ENCODE measurements at places on chromosomes 2 and 18. TPM values are rescaled to one million over a fixed set of nuclear protein-coding genes. Genes with fewer than 3 reads are reported as not detected.

GRCh38 chr2:66478731-66479316 is 43.9 kb downstream of the MEIS1 start:
- DNase-seq: no peak

DNA sequence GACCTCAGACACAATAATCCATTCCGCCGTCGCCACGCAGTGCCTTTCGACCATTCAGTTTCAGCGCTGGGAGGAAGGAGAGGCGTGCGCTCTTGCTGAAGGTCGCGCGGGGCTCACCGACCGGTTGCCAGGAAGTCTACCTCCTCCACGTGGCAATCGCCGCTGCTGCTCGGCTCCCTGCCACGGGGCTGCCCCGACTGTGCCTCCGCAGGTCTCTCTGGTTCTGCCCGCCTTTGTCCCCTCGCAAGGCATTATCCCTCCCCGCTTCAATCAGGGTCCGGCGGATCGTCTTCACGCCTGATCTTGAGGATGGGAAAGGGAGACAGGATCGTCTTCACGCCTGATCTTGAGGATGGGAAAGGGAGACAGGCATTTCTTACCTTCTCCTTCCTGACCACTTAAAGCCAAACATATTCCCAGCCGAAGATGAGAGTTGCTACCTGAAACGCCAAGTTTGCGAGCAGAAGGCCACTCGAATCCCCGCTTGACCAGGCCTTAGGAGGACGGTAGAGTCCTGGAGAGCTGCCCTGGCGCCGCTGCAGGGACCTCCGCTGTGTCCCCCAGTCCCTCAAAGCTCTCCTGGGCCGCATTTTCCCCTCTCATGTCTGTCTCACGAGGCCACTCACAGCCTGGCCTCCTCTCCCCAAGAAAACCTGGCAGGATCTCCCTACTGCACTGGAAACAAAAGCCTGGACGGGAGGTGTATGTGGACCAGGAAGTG is 4.3 kb upstream of the GPR45 start:
- no peak for DNase-seq

DNA sequence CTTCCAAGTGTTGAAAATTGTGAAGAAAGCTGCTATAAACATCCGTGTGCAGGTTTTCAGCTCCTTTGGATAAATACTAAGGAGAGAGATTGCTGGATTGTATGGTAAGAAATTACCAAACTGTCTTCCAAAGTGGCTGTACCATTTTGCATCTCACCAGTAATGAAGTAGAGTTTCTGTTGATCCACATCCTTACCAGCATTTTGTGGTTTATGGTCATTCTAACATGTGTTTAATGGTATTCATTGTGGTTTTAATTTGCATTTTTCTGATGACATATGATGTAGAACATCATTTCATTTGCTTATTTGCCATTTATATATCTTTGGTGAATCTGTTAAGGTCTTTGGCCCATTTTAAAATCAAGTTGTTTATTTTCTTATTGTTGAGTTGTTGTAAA is 260.7 kb downstream of the SPAG16 start:
- no peak for DNase-seq

- DNase-seq: no peak
Observed at GRCh38 chr2:230410263-230410662, 5.7 kb upstream of the SP100 start.

DNA sequence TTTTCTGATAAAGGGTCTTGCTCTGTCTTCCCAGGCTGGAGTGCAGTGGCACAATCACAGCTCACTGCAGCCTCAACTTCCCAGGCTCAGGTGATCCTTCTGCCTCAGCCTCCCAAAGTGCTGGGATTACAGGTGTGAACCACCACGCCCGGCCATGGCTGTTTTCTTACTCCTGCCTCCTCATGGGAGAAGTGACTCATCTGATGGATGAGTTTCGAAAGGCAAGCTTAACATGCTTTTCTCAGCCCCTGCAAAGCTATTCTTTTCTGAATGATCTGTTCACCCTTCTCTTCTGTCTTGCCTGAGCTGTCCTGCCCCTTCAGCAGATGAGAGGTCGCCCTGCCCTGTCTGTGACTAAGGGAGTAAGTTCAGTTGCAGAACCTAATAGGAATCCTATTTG is 929 bp upstream of the CREG2 start:
- DNase-seq: no peak

DNA sequence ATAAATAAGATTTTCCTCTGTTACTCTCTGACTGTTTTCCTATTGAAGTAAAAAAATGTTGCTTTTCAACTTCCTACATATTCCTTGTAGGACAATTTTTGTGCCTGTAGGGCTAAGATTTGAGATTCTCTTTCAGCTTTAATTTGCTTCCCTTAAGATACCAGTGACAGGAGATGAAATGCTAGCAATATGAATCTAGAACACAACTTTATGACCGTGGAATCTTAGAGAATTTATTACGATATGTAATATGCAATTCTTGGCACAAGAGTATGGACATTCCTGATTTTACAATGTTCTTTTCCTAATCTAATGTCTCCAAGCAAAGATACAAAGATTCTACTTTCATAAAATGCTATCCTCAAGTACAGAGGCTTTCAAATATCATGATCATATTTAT is 180.9 kb downstream of the KCNE4 start:
- DNase-seq: no peak

DNA sequence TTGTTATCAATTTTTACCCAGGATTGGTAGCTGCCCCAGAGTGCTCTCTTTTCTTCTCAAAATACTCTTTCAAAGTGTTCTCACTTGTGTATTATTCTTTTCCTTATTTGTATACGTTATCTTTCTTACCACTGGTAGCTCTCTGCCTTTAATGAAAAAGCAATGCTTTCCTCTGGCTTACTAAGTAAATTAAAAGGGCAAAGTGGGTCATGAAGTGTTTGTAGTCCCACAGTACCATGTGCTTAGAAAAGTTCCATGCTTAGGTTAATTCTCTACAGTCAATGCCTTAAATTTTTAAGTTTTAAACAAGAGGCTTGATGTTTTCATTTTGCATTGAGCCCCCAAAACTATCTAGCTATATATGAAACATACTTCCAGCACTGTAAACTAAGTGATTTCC is 300.2 kb downstream of the ASXL3 start:
- DNase-seq: no peak

DNA sequence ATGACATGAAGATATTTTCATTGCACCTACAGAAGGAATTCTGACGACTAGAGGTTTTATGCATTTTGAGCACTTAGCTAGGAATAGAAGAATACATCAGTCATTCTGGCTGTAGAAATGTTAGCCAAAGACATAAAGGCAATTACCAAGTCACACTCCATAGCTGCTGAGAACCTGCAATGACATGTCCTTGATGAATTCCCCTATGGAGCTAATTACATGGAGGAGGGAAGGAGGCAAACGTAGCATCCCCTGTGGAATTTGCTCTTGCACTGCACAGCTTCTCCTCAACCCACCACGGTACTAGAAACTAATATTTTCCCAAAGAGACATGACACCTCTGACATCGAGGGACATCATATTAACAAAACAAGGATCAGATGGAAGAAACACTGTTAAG is 174.0 kb upstream of the SESTD1 start:
- DNase-seq: no peak

GRCh38 chr2:45195916-45196315 is 186.7 kb upstream of the SIX2 start:
- DNase-seq: no peak

Gene DNER
- not detected for polyA plus RNA-seq

Gene CCDC121
- 1.8 TPM for polyA plus RNA-seq

Gene ST3GAL5
- 26.8 TPM for polyA plus RNA-seq

Gene ALPG
- polyA plus RNA-seq: not detected

Gene GPR45
- not detected for polyA plus RNA-seq

Gene ABCG8
- not detected for polyA plus RNA-seq

Gene MTCL1
- 56.6 TPM for polyA plus RNA-seq

Gene MDH1
- 239 TPM for polyA plus RNA-seq

Gene SLC19A3
- not detected for polyA plus RNA-seq

Gene DSG1
- not detected for polyA plus RNA-seq

Data from AG04450 (cell line).